Fibroblast of skin of back (primary cell): ENCODE measurements at places on chromosomes 3 and 15.

GRCh38 chr15:49040151-49040550, 6.1 kb downstream of the SECISBP2L start:
- no peak for DNase-seq

DNA sequence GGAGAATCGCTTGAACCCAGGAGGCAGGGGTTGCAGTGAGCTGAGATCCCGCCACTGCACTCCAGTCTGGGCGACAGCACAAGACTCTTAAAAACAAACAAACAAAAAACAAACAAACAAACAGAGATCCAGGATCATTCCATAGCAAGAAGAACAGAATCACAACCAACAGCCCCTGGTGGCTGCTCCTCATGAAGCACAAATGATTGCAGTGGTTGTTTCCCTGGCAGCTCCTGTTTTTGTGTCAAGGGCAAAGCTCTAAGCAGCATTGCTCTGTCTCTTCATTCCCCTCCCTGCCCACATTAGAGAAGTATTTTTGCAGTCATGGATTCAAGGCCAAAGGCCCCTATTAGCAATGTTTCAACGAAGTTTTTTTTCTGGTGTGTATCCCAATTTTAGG, 25.8 kb upstream of the BLM start:
- DNase-seq, result no peak

- no peak for DNase-seq
Observed at GRCh38 chr3:24373198-24373959, 121.3 kb downstream of the THRB start.

GRCh38 chr15:68208636-68209240, 3.6 kb upstream of the CALML4 start:
- no peak for DNase-seq

GRCh38 chr3:133890037-133890436, 5.6 kb downstream of the RAB6B start:
- DNase-seq, result no peak

GRCh38 chr3:133943031-133943535, 47.4 kb upstream of the RAB6B start:
- no peak for DNase-seq

GRCh38 chr3:18098960-18099587, 326.1 kb downstream of the SATB1 start:
- peak; percentile 98 for DNase-seq

DNA sequence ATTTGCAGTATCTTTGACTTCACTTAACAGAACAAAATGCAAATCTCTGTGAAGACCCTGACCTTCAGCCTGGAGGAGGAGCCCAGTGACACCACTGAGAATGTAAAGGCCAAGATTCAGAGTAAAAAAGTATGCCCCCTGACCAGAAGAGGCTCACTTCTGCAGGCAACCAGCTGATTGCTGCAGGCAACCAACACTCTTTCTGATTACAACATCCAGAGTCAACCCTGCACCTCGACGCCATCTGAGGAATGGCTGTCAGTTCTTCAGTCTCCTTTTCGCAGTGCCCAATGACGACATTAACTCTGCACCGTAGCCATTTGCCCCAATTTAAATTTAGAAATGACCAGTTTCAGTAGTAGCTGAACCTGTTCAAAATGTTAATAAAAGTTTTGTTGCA, 14.9 kb downstream of the ATP13A3 start:
- DNase-seq, result no peak
